ENCODE measurements at places on chromosomes 2 and 18. TPM values are rescaled to one million over a fixed set of nuclear protein-coding genes. Genes with fewer than 3 reads are reported as not detected.
A peak's percentile ranks its signal among the peaks of the same experiment; 100 is the strongest.

DNA sequence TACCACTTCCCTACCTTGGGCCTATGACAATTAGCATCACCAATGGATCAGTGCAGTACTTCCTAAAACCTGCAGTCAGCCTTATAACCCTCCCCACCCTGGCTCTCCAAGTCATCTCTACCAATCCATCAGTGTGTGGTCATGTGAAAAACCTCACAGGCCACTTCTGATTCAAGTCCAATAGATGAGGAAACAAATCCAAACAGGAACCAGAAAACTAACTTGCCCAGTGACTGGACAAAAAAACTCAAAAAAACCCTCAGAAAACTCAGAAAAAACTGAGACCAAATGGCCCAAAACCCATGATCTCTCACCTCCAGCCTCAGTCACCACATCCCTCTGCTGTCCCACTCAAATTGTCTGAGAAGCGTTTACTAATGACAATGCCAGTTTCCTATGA lies 43.3 kb downstream of the TGFA start:
- H3K27me3 ChIP-seq, result peaks cover 7% of the 10 kb centered on the region
- no peak overlapping the region for H3K27ac ChIP-seq
- no peaks in the 10 kb centered on the region for H3K36me3 ChIP-seq

SRD5A2 gene
- total RNA-seq, result not detected

DNA sequence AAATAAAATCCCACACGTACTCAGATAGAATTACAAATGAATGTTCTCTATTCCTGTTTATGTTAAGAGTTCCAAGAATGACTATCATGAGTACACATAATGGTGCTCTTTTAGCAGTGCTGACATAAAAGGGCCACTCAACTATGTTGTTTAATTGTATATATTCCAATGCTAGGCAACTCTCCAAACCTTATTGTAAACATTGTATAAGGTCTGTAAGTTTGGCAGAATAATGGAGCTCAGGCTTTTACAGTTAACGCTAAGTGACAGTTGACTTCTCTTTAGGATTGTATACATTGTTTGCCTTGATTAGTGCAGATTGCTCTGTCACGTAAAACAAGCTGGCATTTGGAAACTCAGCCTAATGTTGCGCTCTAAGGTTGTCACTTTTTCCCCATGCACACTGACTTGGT lies 20.8 kb downstream of the RBMS1 start:
- no peaks in the 10 kb centered on the region for H3K27me3 ChIP-seq
- H3K27ac ChIP-seq, result no peak overlapping the region
- peaks cover 14% of the 10 kb centered on the region for H3K4me1 ChIP-seq
- no peak for DNase-seq
- H3K4me3 ChIP-seq, result no peak overlapping the region

RGPD4 gene
- 0.12 TPM for total RNA-seq

SIX2 gene
- total RNA-seq, result 0.56 TPM

- no peak overlapping the region for H3K27ac ChIP-seq
- peaks cover 2% of the 10 kb centered on the region for H3K27me3 ChIP-seq
- no peaks in the 10 kb centered on the region for H3K36me3 ChIP-seq
- H3K4me3 ChIP-seq, result no peak overlapping the region
- no peak for DNase-seq
- no peaks in the 10 kb centered on the region for H3K4me1 ChIP-seq
Measured at GRCh38 chr2:234116010-234116409, 65.5 kb downstream of the SPP2 start.

DNA sequence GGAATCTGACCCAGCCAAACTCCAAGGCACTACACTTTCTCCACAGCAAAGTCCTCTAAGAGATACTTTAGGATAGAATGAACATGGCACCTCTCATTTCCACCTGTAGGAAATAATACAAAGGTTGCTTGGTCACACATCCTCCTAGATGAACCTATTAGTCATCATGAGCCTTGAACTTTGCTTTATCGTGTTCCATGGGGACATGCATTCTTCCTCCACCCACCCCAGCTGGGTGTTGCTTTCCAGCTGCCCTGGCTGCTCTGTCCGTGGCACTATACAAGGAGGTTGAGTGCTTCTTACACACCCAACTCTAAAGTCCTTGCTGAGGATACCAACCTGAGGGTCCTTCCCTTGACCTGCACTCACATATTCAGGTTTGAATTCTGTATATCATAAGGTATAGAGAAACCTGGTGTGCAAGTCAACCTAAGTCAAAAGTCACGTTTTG lies 52.7 kb downstream of the SPRED2 start:
- peaks cover 4% of the 10 kb centered on the region for H3K27me3 ChIP-seq
- H3K27ac ChIP-seq, result peak overlapping the region; percentile 17
- DNase-seq, result no peak
- H3K36me3 ChIP-seq, result no peaks in the 10 kb centered on the region
- peaks cover 47% of the 10 kb centered on the region for H3K4me1 ChIP-seq

DNA sequence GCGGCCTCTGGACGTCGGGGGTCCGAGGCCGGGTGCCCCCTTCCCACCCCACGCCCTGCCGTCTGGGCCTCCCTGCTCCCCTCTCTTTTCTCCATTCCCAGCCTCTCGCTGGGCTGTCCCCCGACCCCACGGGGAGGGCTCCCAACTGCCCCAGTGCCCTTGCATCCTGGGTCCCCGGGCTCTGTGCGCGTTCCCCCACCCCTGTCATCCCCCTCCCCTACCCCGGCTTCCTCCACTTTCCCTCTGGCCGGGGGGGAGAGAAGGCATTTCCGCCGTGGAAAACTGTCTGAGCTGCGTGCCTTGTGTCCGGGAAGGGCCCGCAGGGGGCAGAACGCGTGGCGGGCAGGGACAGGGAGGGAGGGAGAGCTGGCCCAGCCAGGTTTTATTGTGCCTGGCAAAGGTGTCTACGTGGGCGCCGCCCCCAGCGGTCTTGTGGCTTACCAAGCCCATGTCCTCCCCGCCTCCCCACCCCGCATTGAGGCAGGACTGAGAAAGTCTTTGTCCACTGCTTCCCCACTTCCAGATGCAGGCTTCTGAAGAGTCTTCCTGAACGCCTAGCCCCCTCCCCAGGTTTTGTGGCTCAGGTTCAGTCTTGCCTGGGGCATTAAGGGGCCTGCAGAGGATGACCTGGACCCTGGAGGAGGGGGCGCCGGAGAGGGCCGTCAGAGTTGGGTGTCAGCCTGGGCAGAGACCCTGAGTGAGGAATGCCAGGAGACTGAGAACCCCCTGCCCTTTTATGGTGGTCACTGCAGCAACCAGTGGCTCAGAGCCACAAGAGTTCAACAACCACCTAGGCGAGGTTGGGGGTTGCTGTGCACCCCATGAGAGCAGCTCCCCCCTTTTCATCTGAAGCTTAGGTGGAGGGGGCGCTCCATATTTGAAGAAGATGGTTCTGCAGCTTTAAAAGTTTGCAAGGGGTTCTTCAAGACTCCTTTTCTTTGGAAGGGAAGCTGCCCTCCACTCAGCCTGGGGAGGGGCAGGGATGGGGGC lies 1.3 kb downstream of the ITM2C start:
- H3K27ac ChIP-seq, result no peak overlapping the region
- H3K4me1 ChIP-seq, result peaks cover 33% of the 10 kb centered on the region
- DNase-seq, result no peak
- H3K36me3 ChIP-seq, result no peaks in the 10 kb centered on the region
- H3K27me3 ChIP-seq, result peaks cover 6% of the 10 kb centered on the region

DNA sequence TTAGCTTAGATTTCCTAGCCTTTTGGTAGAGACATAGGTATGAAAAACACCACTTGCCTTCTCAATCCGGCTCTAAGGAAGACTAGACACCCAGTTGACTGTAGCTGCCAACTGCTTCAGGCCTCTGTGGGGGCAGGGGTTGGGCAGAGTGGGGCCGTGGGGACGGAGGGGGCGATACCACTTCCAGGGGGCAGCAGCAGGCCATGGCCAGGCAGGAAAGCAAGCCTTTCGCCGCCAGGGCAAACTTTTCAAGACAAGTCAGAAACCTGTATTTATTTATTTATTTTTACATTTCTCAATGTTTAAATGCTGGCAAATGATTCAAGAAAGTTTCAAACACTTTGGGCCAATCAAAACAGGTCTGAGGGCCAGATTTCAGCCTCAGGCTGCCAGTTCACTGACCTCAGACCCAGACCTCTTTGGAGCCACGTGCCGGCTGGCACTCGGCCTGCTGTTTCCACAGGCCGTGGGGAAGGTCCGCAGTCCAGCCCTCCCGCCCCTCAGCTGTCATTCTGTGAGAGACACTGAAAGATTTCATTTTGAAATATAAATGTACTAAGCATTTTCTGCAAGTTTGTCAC lies 63.8 kb downstream of the MEX3C start:
- H3K4me1 ChIP-seq, result peaks cover 4% of the 10 kb centered on the region
- no peaks in the 10 kb centered on the region for H3K27me3 ChIP-seq
- no peak for DNase-seq
- H3K4me3 ChIP-seq, result no peak overlapping the region

DNA sequence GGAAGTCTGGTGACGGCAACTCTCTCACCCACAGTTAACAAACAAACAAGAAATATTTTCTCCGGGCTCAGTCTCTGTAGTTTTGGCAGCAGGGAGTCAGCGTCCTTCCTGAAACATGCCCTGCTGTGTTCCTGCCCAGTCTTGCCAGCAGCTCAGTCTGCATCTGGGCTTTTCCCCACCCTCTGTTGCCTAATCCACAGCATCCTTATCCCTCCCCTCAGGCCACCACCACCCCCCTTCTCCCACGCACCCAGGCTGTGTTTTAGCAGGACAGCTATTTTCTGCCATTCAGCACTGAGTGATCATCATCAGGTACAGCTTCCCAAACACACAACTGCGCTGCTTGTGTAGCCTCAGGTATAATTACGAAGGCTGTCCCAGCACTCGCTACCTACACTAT lies 168.2 kb downstream of the DPP10 start:
- H3K27me3 ChIP-seq, result peaks cover 2% of the 10 kb centered on the region
- no peaks in the 10 kb centered on the region for H3K4me1 ChIP-seq
- no peak overlapping the region for H3K4me3 ChIP-seq
- no peaks in the 10 kb centered on the region for H3K36me3 ChIP-seq
- H3K27ac ChIP-seq, result no peak overlapping the region

GRCh38 chr18:11570769-11571412 lies 38.5 kb upstream of the SLC35G4 start:
- no peaks in the 10 kb centered on the region for H3K27me3 ChIP-seq
- H3K36me3 ChIP-seq, result no peaks in the 10 kb centered on the region
- H3K27ac ChIP-seq, result no peak overlapping the region
- no peak for DNase-seq
